ENCODE measurements at places on chromosomes 3 and 15. TPM values are rescaled to one million over a fixed set of nuclear protein-coding genes. Genes with fewer than 3 reads are reported as not detected.

- no peaks in the 10 kb centered on the region for H3K36me3 ChIP-seq
- DNase-seq: no peak
- H3K27ac ChIP-seq: no peak overlapping the region
- H3K27me3 ChIP-seq: peaks cover 13% of the 10 kb centered on the region
- peaks cover 10% of the 10 kb centered on the region for H3K4me1 ChIP-seq
Measured at GRCh38 chr15:77830051-77830468, 197.3 kb upstream of the LINGO1 start.

Gene ATP13A5
- total RNA-seq: 0.29 TPM

Gene PLCH1
- 14.2 TPM for total RNA-seq

Gene CLDN16
- 0.31 TPM for total RNA-seq

Measured in progenitor cell of endocrine pancreas (in vitro differentiated cells).